ENCODE measurements at places on chromosomes 6 and 20. TPM values are rescaled to one million over a fixed set of nuclear protein-coding genes. Genes with fewer than 3 reads are reported as not detected.

The PPIL1 gene
- 14.5 TPM for total RNA-seq

The MATN4 gene
- 0.44 TPM for total RNA-seq

The SYNGAP1 gene
- 18.3 TPM for total RNA-seq

The SIRPG gene
- total RNA-seq, result 2.4 TPM

The RALGAPB gene
- 28.3 TPM for total RNA-seq

The SNAP91 gene
- 0.23 TPM for total RNA-seq

The PTK7 gene
- total RNA-seq, result 92.4 TPM

The MYCT1 gene
- total RNA-seq, result 22.0 TPM

The NHLRC1 gene
- 1.9 TPM for total RNA-seq

The TRIM15 gene
- total RNA-seq, result not detected

The ZFAND3 gene
- 66.4 TPM for total RNA-seq

The GLP1R gene
- 0.09 TPM for total RNA-seq
